Midbrain (tissue), 1 donor: ENCODE measurements at places on chromosomes 7 and 10.

- DNase-seq: peak; percentile 19
Measured at GRCh38 chr10:89164080-89164479, 43.0 kb downstream of the CH25H start.

- DNase-seq: no peak
Measured at GRCh38 chr10:7563368-7563767, 103.4 kb downstream of the ITIH5 start.

DNA sequence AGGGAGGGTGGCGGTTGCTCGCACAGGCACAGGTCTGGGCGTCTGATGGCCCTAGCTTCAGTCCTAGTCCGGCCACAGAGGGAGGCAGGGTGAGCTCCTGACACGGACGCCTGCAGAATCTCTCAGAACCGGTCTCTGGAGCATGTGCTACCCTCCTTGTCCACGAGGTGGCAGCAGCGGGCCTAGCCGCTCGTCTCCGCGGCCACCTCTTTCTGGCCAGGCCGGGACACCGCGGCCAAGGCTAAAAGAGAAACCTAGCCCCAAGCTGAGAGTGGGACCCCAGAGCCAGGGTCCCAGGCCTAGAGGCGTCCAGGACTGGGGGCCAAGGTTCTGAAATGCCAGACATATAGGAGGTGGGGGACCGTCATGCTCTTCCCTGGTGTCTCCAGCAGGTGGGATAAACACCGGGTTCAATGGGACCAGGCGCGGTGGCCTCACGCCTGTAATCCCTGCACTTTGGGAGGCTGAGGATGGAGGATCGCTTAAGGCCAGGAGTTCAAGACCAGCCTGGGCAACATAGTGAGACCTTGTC lies 3.2 kb upstream of the LAT2 start:
- DNase-seq: peak; percentile 89

DNA sequence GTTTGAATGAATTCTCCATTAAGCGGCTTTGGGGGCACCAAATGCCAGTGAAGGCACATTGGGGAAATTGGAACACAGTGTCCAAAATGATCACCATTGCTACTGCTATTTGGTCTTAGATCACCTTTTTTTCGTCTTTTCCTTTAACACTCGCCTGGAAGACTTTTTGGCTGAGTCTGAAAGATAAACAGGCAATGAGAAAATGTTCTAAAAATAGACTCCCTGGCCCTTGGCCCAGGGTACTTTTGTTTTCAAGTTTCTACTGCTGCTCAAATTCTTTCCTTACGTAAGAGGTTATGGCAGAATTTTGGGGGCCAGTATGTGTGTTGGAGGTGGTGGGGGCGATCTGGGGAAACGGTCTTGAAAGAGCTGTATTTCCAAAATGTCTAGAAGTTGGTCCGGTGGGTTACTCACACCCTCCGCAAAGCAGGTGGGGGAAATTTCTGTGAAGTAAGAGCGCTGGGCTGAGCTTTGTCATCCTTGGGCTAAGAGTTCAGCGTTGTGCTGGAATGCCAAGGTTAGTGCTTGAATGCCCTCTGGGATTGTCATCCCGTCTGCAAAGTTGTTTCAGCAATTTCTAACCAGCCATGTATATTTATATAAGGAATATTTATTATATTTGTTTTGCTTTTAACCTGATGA lies 1.3 kb upstream of the ITPRIP start:
- DNase-seq: peak; percentile 39

- DNase-seq: no peak
Measured at GRCh38 chr7:82760074-82760473, 316.5 kb upstream of the CACNA2D1 start.

DNA sequence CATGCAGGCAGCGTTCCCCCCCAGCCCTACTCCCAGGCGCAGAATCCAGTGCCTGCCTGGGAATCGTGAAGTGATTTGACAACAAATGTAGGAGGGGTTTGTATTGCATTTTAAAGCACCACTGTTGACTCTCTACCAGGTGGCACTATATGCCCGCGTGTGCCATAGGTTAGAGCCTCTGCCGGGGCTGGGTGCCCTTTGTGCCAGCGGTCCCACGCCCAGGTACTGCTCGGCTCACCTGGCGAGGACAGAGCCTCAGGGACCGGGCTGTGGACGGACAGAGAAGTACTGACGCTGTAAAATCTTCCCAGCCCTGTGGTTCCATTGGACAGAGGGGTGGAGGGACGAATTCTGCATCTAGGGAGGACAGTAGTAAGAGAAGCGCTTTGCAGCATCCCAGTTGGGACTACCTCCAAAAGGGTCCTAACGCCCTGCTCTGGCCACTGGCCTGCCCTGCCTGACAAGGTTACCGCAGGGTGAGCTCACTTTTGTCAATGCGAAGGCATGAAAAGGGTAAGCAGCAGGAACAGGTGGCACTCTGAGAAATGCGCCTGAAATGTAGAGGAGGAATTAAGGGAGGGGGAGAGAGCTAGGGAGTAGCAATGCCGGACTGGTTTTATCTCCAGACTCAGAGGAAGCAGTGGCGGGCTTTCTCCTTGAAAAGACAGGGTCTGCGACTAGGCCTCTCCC lies 788 bp upstream of the CACNA2D1 start:
- DNase-seq: no peak

DNA sequence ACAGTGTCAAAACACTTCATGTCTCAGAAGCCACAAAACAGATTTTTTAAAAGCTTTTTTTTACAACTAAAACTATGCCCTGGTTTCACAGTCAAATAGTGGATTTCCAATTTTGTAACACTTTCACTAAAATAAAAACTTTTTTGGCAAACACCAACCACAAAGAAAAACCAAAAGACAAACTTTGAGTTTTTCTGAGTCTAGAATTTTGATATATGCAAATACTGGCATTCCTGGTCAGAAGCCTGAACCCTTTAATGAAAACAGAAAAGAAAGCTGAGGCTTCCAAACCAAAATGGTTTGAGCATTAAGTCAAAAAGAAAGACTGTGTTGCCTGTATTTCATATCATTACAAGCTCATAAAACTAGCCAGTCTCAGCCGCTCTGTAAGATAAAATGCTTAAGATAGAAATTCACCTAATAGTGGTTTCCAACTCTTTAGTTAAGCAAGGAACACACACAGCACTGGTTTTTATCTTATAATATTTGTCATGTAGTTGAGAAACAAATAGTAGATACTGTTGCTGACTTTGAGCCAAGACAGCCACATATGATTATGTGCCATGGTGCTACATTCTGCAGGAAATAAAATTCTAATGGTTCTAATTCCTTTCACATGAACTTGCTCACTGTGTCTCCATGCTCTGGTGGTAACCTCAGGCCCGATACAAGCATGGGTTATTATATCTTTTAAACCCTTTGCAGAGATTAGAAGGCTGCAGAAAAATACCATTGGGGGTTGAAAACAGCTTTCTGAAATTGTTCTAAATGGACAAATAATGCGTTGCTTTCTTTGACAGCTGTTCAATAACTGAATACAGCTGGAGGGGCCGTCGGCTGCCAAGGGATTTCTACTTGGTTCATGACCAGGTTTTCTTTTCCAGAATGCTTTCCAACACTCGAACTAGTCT lies 49.4 kb downstream of the FAM171A1 start:
- no peak for DNase-seq

DNA sequence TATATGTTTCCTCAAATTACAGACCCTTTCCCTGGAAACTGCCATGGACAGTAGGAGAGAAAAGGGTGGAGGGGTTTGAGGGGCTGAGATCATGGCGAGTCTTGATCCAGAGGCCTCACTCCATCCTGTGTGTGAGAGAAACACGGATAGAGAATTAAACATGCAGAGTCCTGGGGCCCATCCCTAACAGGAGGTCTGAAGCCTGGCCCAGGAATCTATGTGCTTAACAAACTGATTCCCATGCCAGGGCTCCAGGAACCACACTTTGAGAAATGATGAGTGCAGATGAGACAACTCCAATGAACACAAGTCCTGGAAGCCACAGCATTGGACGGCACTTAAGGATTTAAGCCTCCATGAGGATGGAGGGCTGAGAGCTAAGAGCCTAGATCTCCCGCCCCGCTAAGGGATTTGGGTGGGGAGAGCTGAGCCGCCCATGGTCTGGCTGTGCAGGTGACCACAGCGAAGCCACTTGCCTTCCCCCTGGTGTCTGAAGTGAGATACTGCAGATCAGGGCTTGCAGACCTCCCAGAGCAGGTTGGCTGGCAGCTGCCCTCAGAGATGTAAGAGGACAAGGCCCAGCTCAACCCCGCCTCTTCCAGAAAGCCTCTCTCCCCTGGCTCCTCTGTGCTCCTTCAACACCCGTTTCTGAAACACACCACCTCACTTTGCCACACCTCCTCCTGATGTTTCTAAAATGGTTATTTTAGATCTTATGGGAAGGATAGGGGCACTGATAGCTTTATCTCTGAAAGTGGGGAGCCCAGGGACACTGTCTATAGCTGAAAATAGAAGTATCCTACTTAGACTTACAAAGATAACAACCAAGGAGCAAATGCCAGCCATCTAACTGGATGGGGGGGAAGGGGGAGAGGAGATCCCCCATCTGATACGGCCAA lies 24.8 kb upstream of the EIF5AL1 start:
- DNase-seq: no peak

DNA sequence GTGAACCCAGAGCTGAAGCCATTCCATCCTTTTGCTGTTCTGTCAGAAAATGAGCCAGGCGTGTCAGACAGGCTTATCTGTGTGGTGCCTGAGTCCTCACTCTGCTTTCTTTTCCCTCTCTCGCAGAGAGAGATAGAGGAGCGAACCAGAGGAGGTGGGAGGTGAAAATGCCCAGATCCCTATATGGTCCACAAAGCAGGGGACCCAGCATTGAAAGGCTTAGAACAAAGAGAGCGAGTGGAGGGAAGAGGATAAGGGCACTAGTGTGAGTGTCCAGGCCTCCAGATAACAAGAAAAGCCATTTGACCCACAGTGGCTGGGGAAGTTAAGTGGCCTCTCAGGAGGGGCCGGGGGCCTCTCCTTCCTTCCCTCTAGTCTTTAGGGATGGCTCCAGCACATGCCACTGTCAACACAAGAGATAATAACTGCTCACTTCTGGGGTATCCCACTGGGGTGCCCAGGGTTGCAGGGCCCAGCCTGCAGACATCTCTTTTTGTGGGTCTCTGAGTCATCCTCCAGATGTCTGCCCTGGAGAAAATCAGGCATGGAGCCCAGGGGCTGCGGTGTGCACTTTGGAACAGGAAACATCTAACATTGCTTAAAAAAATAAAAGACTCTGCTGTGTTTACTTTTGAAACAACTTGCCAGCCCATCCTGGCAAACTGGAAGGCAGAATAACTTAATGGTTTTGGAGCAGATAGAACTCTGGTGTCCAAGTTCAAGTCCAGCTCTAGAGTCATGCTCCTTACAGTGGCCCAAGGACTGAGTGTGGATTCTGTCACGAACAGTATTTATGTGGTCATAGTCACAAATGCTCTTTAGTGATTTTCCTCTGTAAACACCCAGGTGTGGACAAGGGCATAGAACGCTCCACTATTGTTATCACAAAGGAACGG lies 189.5 kb downstream of the CXCL12 start:
- DNase-seq: no peak

GRCh38 chr10:99709480-99710229 lies 22.3 kb downstream of the COX15 start:
- no peak for DNase-seq

DNA sequence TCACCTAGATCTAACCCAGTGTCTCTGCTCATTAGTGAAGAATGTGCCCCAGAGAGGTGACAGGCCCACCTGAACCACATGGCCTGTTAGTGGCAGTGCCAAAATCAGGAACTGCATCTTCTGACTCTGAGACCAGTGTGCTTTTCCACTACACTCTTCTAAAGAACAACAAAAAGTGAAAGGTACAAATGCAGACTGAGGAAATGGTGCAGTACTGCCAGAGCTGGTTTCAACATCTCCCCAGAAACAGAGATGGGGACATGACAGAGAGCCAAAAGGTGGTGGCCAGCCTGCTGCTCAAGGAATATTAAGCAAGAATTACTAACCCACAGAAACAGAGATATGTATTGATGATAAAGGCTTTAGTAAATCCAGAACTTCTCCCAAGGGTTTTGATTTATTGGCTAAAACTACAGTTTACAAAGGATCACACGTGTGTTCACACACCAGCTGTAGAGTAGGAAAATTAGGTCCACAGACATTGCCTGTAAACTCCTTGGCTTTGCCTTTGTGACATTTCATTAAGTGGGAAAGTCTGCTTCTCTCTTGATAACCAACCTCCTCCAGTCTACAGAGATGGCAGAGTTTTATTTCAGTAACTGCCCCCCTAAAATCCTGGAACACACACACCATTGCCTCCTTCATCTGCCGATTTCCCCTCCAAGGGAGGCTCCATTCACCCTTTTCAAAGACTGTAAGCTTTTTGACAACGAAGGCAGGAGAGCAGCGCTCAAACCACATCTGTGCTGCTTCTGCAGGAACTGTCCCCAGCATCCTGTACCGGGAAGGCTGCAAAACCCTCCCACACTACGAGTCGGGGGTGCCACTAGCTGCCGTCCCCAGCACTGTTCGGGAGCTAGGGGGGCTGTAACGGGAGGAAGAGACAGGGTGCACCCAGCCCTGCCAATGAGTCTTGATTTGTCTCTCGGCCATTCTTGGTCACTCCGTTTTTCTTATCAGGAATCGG lies 29.8 kb downstream of the GSDME start:
- no peak for DNase-seq

- no peak for DNase-seq
Measured at GRCh38 chr10:73414230-73414945, 530 bp upstream of the ANXA7 start.

GRCh38 chr7:12757443-12757842 lies 70.0 kb downstream of the ARL4A start:
- no peak for DNase-seq

GRCh38 chr10:26438534-26439341 lies 597 bp downstream of the APBB1IP start:
- no peak for DNase-seq

DNA sequence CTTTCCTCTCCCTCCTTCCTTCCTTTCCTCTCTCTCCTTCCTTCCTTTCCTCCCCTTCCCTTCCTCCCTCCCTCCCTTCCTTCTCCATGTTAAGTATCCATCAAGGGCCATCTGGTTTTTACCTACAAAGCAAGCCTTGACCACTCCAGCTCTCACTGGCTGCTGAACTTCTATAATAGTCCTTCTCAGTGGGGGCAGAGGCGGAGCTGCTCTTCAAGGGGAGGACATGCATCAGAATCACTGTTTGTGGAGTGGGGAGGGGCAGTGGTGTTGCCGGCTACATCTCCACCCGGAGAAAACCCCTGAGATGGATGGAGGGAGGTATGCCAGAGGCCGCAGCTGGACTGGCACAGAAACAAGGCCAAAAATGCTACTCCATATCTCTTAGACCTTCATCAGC lies 25.9 kb downstream of the LAMB1 start:
- no peak for DNase-seq

GRCh38 chr7:52249741-52250140 lies 785.7 kb upstream of the POM121L12 start:
- DNase-seq: no peak

DNA sequence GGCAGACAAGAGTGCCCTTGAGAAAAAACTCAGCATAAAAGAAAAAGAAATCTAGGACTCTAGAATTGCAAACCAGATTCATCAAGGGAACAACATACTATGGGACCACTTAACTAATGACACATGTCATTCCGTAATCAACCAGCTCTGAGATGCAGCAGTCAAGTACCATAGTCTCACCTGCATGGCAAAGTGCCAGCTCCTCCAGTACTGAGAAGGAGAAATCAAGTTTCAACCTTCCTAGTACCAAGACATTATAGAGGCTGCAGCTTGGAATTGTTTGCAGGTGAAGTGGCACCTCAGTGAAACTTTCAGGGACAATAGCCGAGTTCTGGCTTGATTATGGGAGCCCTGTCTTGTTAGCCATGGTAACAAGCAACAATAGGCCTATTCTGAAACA lies 11.5 kb downstream of the STEAP1 start:
- DNase-seq: no peak

GRCh38 chr10:70815504-70816219 lies at the start of gene SGPL1:
Gene SGPL1 (plus strand): TSS chr10:70815948. CDS start chr10:70816854, 906 bp downstream.
- DNase-seq: peak; percentile 88
